ENCODE measurements at places on chromosomes 16 and 17. TPM values are rescaled to one million over a fixed set of nuclear protein-coding genes. Genes with fewer than 3 reads are reported as not detected.

Gene ERCC4
- total RNA-seq, result 14.5 TPM

Gene ASB16
- total RNA-seq, result 0.09 TPM

Gene INCA1
- 0.56 TPM for total RNA-seq

Gene DHRS7C
- total RNA-seq, result not detected

Gene HOXB8
- not detected for total RNA-seq

Gene METTL2A
- total RNA-seq, result 36.8 TPM

DNA sequence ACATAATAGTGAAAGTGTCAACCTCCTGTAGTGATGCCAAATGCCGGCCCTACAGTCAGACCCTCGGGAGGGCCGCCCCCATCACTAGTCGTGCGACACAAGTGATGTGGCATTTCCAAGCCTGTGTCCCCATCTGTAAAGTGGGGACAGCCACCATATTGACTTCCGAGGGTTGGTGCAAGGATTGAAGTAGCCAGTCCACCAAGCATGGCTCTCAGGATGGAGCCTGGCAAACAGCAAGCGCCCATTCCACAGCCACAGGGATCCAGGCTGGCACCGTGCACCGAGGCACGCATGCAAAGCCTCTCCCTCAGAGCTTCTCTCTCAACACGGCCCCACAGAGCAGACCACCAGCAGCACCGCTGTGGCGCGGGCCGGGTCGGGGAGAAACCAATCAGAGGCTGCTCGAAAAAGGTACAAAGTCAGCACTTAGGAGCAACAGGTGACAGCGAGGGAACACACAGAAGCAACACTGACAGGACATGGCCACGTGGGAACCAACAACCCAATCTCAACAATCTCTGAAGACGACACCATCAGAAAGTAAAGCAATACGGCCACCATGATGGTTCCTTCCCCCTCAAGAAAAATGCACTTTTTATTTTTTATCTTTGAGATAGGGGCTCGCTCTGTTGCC lies 20.6 kb downstream of the ZCCHC14 start:
- no peaks in the 10 kb centered on the region for H3K36me3 ChIP-seq
- no peaks in the 10 kb centered on the region for H3K4me1 ChIP-seq
- H3K27me3 ChIP-seq, result peaks cover 2% of the 10 kb centered on the region
- no peak overlapping the region for H3K27ac ChIP-seq

- H3K27me3 ChIP-seq, result no peaks in the 10 kb centered on the region
- H3K36me3 ChIP-seq, result peaks cover 65% of the 10 kb centered on the region
- DNase-seq, result no peak
- H3K4me3 ChIP-seq, result no peak overlapping the region
- H3K4me1 ChIP-seq, result peaks cover 42% of the 10 kb centered on the region
Observed at GRCh38 chr17:17151962-17152361, 54.2 kb downstream of the PLD6 start.

GRCh38 chr17:50637829-50638605 lies 3.3 kb downstream of the ABCC3 start:
- no peak overlapping the region for H3K4me3 ChIP-seq
- no peaks in the 10 kb centered on the region for H3K36me3 ChIP-seq
- DNase-seq, result no peak
- no peak overlapping the region for H3K27ac ChIP-seq
- H3K27me3 ChIP-seq, result peaks cover 47% of the 10 kb centered on the region

GRCh38 chr16:61362585-61362984 lies 673.7 kb downstream of the CDH8 start:
- H3K36me3 ChIP-seq, result no peaks in the 10 kb centered on the region
- no peak for DNase-seq
- H3K27ac ChIP-seq, result no peak overlapping the region
- no peak overlapping the region for H3K4me3 ChIP-seq
- no peaks in the 10 kb centered on the region for H3K4me1 ChIP-seq

- H3K36me3 ChIP-seq, result no peaks in the 10 kb centered on the region
- peaks cover 6% of the 10 kb centered on the region for H3K4me1 ChIP-seq
- H3K27ac ChIP-seq, result no peak overlapping the region
- no peak overlapping the region for H3K4me3 ChIP-seq
Observed at GRCh38 chr17:31394544-31394943, 3.1 kb downstream of the RAB11FIP4 start.

DNA sequence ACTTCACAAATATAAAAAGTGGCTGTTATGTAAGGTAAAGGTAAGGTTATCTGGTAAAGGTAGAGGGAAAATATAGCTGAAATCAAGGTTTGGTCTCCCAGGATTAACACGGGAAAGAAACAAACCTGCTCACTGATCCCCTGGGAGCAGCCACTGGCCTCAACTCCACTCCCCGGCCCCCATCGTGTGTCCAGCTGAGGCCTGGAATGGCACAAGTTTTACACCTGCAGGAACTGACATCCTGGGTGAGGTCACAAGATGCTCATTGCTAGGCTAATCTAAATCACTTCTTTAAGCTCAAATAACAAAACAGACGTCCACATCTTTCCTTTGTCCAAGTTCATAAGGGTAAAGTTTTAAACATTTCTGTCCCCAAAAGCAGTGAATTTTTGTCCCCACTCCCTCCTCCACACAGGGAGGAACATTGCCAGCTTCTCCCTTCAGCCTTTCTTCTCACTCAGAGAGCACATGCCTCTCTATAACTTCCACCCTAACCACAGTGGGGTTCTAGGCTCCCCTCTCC lies 46.3 kb downstream of the ERN1 start:
- no peaks in the 10 kb centered on the region for H3K27me3 ChIP-seq
- no peak overlapping the region for H3K27ac ChIP-seq
- H3K4me3 ChIP-seq, result no peak overlapping the region
- DNase-seq, result no peak

GRCh38 chr17:63537991-63538692 lies 12.1 kb upstream of the DCAF7 start:
- H3K4me3 ChIP-seq, result peak overlapping the region; percentile 36
- no peak overlapping the region for H3K27ac ChIP-seq
- peaks cover 2% of the 10 kb centered on the region for H3K4me1 ChIP-seq
- peaks cover 32% of the 10 kb centered on the region for H3K27me3 ChIP-seq

DNA sequence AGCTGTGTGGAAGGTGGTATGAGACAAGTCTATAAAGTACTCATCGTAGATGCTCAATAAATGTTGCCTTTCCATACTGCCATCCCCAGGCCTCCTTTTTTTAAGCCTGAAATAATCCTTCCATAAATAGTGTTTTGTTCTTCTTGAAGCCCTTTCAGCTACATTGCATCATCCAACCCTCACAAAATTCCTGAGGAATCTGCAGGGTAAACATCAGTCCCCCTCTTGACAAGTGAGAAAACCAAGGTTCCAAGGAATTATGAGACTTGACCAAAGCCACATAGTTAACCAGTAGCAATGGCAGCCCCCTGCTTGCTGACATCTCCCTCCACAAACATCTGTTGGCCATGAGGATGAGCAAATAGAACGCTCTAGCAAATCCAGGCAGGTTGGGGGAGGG lies 89.7 kb upstream of the CCL1 start:
- H3K4me1 ChIP-seq, result no peaks in the 10 kb centered on the region
- no peak overlapping the region for H3K27ac ChIP-seq

- no peak for DNase-seq
- no peaks in the 10 kb centered on the region for H3K27me3 ChIP-seq
- no peaks in the 10 kb centered on the region for H3K4me1 ChIP-seq
- no peak overlapping the region for H3K27ac ChIP-seq
- H3K4me3 ChIP-seq, result no peak overlapping the region
- H3K36me3 ChIP-seq, result peaks cover 3% of the 10 kb centered on the region
Observed at GRCh38 chr17:49588312-49588711, 12.6 kb downstream of the NXPH3 start.

GRCh38 chr17:21042458-21043295 lies at the start of gene USP22:
USP22 (minus strand) TSS chr17:21043011; CDS start chr17:21042835, 176 bp downstream.
- peak within 1 kb of the TSS; percentile 98 for H3K27ac ChIP-seq
- H3K36me3 ChIP-seq, result peaks cover 15% of the 10 kb centered on the region
- H3K4me3 ChIP-seq, result peak within 1 kb of the TSS; percentile 100
- H3K4me1 ChIP-seq, result peaks cover 25% of the 10 kb centered on the region
- no peaks in the 10 kb centered on the region for H3K27me3 ChIP-seq

- peaks cover 15% of the 10 kb centered on the region for H3K36me3 ChIP-seq
- peaks cover 36% of the 10 kb centered on the region for H3K4me1 ChIP-seq
- H3K27me3 ChIP-seq, result no peaks in the 10 kb centered on the region
- H3K27ac ChIP-seq, result no peak overlapping the region
- peak overlapping the region; percentile 75 for H3K4me3 ChIP-seq
Observed at GRCh38 chr17:77419547-77420094, 278.9 kb downstream of the SEC14L1 start.

DNA sequence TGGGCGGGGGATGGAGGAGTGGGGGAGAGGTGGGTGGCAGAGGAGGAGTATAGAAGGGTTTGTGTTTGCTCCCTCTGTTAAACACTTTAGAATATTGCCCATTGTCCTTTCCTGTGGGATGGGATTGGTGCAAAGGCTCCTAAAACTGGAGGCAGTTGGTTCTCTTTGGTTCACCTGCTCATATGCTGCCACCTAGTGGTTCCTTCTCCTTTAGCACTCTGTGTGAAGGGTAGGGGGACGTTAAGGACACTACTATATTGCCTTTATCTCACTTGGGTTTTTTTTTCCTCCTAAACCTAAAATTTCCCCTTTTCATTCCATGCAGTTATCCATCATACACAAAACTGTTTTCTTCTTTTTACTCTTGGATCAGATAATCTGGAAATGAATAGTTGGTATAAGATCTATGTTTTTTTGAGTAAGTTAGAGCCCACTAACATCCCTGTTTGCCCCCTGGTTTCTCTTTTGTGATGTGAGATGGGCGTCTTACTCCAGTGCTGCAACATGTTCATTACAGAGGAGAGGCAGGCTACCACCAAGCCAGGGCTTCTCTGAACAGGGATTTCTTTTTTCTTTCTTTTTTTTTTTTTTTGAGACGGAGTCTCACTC lies 23.8 kb downstream of the SNX11 start:
- peak overlapping the region; percentile 15 for H3K27ac ChIP-seq
- H3K4me3 ChIP-seq, result no peak overlapping the region
- no peaks in the 10 kb centered on the region for H3K27me3 ChIP-seq
- no peaks in the 10 kb centered on the region for H3K4me1 ChIP-seq
- DNase-seq, result peak; percentile 88

- peak; percentile 95 for DNase-seq
- no peak overlapping the region for H3K27ac ChIP-seq
- no peaks in the 10 kb centered on the region for H3K36me3 ChIP-seq
- peaks cover 8% of the 10 kb centered on the region for H3K27me3 ChIP-seq
- H3K4me3 ChIP-seq, result no peak overlapping the region
Observed at GRCh38 chr17:43846221-43846712, 709 bp upstream of the CD300LG start.

DNA sequence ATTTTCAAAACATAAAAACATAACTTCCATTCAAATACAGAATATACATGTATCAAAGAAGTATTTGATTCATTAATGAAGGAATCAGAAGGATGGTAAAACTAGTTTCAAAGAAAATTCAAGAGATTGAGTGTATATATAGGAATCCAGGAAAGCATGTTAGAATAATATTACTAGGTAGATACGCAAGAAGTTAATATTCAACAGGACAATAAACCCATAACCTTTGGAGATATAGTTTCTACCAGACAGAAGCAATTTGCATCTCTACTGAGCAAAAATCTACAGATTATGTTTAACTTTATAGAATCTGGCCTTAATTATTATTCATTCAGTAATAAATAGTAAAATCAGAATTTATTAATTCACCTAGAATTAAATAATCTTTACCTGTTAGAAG lies 166.8 kb downstream of the CNTNAP4 start:
- no peak overlapping the region for H3K27ac ChIP-seq
- no peak overlapping the region for H3K4me3 ChIP-seq
- no peak for DNase-seq
- no peaks in the 10 kb centered on the region for H3K36me3 ChIP-seq
- H3K4me1 ChIP-seq, result no peaks in the 10 kb centered on the region

GRCh38 chr17:59763861-59764260 lies 56.4 kb downstream of the VMP1 start:
- H3K27me3 ChIP-seq, result no peaks in the 10 kb centered on the region
- no peak for DNase-seq
- peaks cover 39% of the 10 kb centered on the region for H3K4me1 ChIP-seq
- peaks cover 60% of the 10 kb centered on the region for H3K36me3 ChIP-seq

Data from activated CD4-positive, alpha-beta T cell treated with anti-CD3 and anti-CD28 coated beads, Interleukin-2, amount 10 ng/mL, durations not matched to agents 24 days and 14 days (primary cell).